ENCODE measurements at places on chromosomes 1 and 21.
A peak's percentile ranks its signal among the peaks of the same experiment; 100 is the strongest.

GRCh38 chr1:160429702-160430535 lies 29.6 kb downstream of the VANGL2 start:
- peak; percentile 29 for DNase-seq

DNA sequence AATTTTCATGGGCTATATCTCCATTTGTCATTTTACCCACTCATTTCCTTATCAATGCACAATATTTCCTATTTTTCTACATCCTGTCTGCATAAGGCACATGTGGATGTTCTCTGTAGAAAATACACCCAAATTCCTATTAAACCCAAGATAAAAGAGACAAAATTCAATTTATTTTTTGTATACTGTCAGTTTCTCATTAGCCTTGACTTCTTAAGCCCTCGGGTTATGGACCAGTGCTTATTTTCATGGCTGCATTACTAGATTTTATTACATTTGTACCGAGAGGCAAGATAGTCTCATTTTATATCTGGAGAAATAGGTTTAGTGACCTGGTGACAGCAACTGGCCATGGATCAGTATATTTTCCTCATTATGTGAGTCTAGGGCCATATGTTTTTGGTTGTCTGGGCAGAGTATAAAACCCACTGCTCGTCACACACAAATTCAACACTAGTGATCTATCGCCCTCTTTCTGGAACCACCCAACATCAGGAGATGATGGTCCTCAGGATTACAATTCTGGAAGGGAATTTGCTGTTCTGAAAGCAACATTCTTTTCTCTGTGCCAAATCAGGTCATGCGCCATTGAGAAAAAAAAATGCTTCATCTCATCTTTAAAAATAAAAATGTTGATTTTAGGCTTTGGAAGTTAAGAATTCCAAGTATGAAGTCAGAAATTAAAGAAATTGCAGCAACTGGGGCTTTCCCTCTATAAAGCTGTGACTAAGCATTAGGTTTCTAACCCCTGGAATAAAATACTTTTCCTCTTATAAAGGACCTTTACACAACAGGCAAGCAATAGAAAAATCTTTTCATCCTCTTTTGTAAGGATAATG lies 81.4 kb downstream of the ASTN1 start:
- no peak for DNase-seq

DNA sequence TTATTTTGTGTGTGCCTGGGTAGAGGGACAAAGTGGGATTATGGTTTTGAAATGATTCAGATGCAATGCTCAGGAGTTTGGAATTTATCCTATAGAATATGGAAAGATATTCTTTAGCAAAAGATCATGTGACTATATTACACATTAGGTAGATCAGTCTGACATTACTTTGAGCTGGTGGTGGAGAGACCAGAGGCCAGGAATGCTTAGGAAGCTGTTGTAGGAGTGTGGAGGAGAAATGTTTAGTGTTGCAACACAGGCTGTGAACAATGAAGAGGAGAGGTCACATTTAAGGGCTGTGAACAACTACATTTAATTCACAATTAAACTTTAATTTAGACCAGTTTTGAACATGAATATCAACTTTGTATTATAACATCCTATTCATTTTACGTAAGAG lies 45.3 kb upstream of the PODN start:
- no peak for DNase-seq

- DNase-seq = no peak
Measured at GRCh38 chr1:219292999-219293398, 119.3 kb downstream of the LYPLAL1 start.

DNA sequence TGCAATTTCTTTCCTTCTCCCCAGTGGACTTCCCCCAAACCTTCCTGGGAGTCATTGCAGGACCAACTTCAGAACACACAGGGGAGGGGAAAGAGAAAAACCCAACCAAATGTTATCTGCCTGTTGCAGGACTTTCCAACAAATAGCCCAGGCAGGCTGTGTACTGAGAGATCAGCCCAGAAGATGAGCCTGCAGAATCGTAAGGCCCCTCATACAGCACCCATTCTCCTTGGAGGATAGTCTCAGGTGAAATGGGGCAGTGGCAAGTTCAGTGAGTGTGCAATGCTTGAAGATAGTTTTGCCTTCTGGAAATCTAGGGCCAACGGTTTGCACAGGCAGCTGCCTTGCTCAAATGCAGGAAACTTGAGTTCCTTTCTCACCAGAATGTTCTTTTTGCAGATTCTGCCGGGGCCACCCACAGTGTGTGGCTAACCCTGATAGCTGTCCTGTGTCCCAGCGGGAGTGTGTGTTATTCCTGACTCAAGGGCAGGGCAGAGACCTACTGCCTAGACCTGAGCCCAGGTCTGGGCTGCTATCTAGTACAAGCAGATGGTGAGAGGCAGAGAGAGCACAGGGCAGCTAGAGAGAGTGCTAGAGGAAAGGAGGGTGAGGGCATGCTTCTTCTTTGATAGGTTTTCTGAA lies 48.8 kb downstream of the GADD45A start:
- DNase-seq = no peak

- DNase-seq = no peak
Measured at GRCh38 chr1:162276493-162276892, 100.2 kb downstream of the SPATA46 start.

GRCh38 chr1:39105841-39106765 lies 80.0 kb downstream of the NDUFS5 start:
- no peak for DNase-seq

- no peak for DNase-seq
Measured at GRCh38 chr1:215375381-215375780, 191.7 kb upstream of the KCTD3 start.

DNA sequence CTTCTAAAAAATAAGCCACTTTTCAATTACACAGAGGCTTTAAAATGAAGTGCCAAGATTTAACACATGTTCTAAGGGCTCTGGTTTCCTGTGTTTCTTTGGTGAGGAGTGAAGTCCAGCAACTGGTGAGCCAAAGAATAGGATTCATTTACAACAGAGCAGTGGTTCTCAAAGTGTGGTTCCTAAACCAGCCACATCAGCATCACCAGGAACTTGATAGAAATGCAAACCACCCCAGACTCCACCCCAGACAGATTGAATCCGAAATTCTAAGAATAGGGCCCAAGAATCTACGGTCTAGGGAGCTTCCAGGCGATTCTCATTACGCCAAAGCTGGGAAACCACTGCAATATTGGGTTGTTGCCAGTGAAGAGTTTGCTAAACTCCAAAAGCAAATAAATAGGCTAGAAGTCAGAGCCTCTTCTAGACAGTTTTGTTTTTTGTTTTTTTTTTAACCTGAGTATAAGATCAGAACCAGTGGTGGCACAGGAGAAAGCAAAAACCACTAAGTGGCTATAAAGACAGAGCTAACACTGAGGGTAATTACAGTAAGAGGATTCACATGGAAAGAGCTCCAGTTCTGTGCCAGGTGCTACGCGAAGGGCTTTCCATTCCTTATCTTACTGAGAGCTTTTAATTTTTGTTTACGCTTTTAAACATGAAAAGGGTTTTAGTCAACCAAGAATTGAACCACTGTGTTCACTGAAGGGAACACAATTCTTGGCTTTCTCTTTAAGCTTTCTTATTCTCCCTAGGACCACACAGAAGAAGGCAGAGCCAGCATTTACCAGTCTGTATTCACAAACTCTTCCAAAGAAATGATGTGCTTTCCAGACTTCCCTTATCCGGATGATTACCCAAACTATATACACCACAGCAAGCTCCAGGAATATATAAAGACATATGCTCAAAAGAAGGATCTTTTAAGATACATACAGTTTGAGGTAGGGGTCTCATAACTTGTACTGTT lies 42.4 kb upstream of the FMO2 start:
- DNase-seq = no peak

- DNase-seq = no peak
Measured at GRCh38 chr1:48017716-48018115, 20.5 kb upstream of the TRABD2B start.

DNA sequence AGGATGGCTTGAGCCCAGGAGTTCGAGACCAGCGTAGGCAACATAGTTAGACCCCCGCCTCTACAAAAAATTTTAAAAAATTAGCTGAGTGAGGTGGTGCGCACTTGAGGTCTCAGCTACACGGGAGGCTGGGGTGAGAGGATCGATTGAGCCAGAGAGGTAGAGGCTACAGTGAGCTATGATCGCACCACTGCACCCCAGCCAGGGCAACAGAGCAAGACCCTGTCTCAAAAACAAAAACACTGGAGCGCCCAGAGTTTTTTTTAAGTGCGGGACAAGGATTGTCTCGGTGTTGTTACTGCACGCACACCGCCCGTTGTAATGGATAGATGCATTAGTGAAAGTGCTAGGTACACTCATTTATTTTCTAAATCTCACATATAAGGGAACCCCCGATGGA lies 37.1 kb downstream of the PIK3CD start:
- no peak for DNase-seq

DNA sequence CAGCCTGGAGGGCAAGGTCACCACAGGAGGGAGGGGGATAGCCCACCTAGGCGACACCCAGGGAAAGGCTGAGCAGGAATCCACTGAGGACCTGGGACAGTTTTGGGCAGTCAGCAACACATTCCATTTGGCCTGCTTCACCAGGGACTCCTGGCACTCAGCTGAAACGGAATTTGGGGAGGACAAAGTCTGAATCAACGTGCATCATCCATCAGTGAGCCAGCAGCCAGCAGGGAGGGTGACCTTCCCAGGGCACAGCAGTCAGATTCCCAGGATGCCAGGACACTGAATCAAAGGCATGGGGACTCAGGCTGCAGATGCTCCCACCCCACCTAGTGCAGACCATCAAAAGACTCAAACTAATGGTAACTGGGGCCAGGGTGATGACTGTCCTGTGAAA lies 4.6 kb downstream of the SH3BP5L start:
- DNase-seq = peak; percentile 15

GRCh38 chr1:145690587-145691558 lies 16.3 kb downstream of the PDZK1 start:
- DNase-seq = peak; percentile 10

GRCh38 chr1:5410652-5411051 lies 581.6 kb downstream of the NPHP4 start:
- no peak for DNase-seq

- DNase-seq = no peak
Measured at GRCh38 chr1:98315309-98315708, 346.2 kb upstream of the SNX7 start.

- DNase-seq = no peak
Measured at GRCh38 chr1:55957276-55957675, 622.1 kb downstream of the PLPP3 start.

- no peak for DNase-seq
Measured at GRCh38 chr1:24989082-24989481, 59.0 kb upstream of the RUNX3 start.

- DNase-seq = no peak
Measured at GRCh38 chr1:180519846-180520245, 17.5 kb upstream of the ACBD6 start.

- peak; percentile 38 for DNase-seq
Measured at GRCh38 chr1:15323351-15323988, 76.4 kb downstream of the FHAD1 start.

- DNase-seq = no peak
Measured at GRCh38 chr1:220775240-220775853, 11.4 kb upstream of the MTARC1 start.

DNA sequence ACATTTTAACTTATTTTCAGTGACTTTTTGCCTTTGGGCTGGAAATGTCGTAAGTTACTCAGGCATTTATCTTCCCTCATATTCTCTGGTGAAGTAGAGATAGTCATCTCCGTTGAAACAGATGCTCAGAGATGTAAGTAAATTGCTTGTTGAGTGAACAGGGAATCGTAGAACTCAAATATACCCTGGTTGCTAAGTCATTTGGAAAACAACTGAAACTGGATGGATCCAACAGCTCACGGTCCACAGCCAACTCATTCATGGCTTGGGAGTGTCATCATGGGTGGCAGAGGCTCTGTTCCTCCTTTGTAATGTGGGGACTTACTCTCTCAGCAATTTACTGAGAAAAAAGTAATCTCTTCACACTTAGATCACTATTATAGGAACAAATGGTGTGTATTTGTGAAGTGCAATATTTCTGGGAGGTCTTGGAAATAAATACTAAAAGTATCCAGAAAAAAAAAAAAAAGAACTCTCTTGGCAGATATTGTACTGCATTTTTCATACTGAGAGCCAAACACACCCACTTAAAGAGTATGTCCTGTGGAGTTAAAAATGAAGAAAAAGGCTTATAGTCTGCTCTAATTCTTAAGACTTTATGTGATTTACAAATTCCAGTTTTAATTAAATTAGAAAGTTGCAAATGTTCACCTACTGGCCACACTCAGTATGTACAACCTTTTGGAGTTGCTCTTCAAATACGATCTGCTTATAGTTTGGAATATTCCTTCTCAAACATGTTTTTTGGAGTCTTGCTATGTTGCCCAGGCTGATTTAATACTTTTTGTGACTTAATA lies 107.4 kb downstream of the LEPR start:
- DNase-seq = no peak

DNA sequence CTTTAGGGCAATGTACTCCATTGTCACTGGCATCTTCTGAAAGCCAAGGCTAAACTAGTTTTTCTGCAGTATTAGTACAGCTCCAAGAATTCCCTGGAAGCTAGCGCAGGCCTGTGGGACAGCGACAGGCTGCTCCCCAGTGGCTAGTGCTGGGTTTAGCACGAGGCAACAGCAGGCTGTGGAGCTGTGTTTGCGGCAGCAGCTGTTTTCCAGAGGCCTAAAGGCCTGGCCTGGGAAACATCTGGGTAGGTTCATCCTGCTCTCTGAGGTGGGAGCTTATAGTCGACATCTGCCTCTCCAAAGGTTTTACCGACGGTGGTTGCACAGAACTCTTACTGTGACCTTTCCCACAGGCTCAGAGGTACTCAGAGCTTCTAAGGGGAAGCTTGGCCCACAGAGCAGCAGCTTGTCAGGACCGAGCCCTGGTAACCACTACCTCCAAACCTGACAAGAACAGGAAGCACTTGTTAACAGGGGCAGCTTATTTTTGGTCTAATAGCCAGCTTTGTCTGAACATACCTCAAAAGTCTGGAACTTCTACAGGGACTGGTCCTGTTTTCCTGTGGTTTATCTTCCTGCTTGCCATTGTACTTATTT lies 17.2 kb downstream of the CC2D1B start:
- DNase-seq = no peak

GRCh38 chr1:5572794-5573193 lies 419.4 kb downstream of the NPHP4 start:
- no peak for DNase-seq

DNA sequence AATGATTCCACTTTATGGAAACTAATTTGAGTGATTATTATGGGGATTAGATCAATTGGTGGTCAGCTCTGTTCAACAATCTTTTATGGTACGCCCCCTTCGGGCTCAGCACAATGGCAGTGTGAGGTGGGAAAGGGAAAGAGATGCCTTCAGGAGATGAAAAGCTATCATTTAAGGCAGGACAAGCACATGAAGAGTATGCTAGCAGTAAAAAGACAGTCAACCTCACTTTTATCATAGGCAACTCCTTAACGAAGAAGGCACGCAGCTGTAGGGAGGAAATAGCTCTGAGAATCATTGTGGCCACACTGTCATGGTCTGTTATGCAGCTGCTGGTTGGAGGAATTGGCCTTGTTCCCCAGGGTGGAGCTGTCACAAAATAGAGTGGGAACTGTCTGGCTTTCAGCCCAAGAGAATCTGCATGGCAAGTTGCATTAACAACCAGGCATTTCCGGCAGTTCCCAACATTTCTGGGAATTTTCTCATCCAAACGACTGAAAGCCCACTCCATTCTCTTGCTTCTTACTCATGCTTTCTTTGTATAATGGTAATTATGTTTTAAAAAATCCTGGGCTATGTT lies 54.4 kb upstream of the BCL10 start:
- no peak for DNase-seq

GRCh38 chr1:21160263-21160796 lies 16.4 kb downstream of the EIF4G3 start:
- DNase-seq = no peak

GRCh38 chr1:82284213-82284612 lies 483.5 kb downstream of the ADGRL2 start:
- DNase-seq = no peak

Data from naive thymus-derived CD4-positive, alpha-beta T cell (primary cell).